Activated CD4-positive, alpha-beta memory T cell treated with anti-CD3 and anti-CD28 coated beads, Interleukin-2, amount 10 ng/mL, durations not matched to agents 7 days and 5 days (primary cell): ENCODE measurements at places on chromosomes 11 and 22.

DNA sequence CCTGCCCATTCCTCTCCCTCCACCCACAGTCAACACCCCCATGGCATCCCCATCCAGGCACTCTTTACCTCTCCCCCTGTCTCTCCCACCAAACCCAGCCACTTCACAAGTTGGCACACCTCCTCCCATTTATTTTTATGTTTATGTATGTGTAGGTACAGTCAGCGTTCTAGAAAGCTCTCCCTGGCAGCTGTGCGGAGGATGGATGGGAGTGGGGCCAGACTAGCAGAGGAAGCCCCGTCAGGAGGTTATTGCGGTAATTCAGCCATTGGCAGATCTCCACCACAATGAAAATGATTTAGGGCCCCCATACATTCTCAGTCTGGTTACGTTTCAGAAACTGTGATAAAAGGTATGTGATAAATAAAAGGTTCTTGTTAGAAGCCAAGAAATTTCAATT, 51.3 kb downstream of the BTG4 start:
- DNase-seq, result no peak

GRCh38 chr11:109849946-109850345, 243.2 kb upstream of the ZC3H12C start:
- DNase-seq, result no peak

- DNase-seq, result no peak
These were observed 1.2 kb upstream of the CD59 start for GRCh38 chr11:33737362-33737821.

GRCh38 chr11:8318536-8318935, 54.9 kb upstream of the LMO1 start:
- DNase-seq, result no peak

- DNase-seq, result no peak
These were observed 3.4 kb downstream of the OR10A6 start for GRCh38 chr11:7927635-7928034.

DNA sequence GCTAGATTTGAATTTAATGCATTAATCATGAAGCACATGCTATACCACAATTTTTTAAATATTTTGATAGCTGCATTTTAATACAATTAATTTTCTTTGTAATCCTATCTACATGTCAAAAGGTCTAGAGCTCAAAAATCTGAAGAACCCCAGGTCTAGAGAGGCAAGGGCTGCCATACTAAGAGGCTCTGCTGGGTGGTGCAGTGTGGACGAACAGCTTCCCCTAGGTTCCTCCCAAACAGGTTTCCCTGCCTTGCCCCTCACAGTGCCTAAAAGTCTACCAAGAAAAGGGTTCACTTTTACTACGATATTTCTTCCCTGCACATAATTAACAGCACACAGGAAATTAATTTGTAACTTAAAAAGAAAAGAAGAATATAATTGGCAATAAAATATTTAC, 681.1 kb downstream of the OPCML start:
- no peak for DNase-seq

- no peak for DNase-seq
These were observed 30.8 kb downstream of the MPPED1 start for GRCh38 chr22:43442386-43443151.

GRCh38 chr11:2924821-2925675, 4.2 kb downstream of the PHLDA2 start:
- DNase-seq, result no peak

DNA sequence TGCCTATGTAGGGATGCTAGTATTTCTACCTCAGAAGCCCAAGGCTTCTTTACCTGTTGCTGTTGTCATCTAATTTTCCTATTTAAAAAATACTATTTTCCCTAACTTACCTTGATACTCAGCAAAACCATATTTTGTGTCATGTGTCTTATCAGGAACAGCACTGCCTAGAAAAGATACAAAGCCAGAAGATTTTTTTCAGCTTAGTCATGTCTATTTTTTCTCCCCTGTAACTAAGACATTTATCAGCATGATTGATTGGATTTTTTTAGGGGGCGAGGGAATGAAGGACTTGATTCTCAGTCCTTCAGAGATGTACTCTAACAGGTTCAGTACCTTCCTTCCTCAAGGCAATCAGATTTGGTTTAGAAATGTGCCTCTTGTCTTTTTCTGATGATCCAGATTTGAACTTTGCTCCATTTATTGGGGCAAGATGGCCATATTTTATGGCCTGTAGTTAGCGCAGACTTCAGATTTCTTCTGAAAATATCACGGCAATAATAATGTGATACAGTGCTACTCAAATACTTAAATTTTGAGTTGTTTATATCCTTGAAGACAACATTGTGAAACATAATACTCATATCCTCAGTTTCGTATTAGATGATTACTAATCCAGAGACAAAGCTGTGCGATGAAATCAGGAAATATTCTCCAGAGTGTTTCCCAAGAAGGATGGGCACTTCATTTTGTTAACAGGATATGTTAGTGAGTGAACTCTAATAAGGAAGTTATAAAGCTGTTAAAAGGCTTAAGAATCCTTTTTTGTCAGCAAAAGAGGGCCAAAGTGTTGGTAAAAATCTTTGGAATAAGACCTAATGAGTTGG, 3.8 kb upstream of the PIK3IP1 start:
- no peak for DNase-seq

- no peak for DNase-seq
These were observed 9.3 kb downstream of the TENM4 start for GRCh38 chr11:79431535-79431934.

GRCh38 chr22:46591930-46592329, 28.3 kb upstream of the GRAMD4 start:
- no peak for DNase-seq

DNA sequence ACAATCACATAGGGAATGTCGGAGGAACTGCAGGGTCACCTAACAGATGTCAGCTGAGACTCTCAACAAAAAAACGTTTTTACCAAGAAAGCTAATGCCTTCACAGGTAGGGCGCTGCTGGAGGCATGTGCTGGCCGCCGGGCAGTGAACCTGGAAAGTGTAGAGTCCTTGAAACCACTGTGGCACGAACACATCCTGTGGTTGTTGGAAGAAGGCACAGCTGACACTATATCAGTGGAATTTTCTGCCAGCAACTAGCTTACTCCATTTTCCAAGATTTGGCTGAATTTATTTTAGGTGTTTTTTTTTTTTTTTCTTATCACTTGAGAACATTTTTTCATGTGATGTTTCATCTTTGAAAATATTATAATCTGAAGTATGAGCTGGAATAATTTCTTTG, 14.2 kb downstream of the TRMU start:
- no peak for DNase-seq

- DNase-seq, result no peak
These were observed 2.1 kb downstream of the RTN3 start for GRCh38 chr11:63683133-63683991.

- no peak for DNase-seq
These were observed 19.2 kb downstream of the DHCR7 start for GRCh38 chr11:71428861-71429435.

GRCh38 chr22:26547426-26547825, 35.2 kb upstream of the TFIP11 start:
- peak; percentile 50 for DNase-seq

GRCh38 chr11:81197396-81197795, 1536.3 kb downstream of the FAM181B start:
- DNase-seq, result no peak

DNA sequence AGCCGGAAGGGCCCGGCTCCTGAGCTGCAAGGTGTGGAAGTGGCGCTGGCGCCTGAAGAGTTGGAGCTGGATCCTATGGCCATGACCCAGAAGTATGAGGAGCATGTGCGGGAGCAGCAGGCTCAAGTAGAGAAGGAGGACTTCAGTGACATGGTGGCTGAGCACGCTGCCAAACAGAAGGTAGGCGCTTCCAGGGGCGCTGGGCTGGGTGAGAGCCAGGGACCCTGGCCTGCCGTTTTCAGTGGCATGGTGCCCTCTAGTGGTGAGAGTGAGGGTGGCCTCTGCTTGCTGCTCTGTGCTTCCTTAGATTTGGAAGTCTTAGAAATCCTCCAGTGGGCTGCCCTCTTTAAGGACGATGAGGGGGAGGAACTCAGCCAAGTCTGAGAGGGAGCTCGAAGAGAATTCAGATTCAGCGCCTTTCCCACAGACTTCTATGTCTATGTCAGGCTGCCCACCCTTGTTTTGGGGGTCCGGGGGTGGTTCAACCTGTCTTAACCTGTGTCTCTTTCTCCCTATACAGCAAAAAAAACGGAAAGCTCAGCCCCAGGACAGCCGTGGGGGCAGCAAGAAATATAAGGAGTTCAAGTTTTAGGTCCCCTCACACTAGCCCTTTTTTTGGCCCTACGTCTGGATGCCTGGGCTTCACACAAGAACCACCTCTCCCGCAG, 1.8 kb upstream of the PACS1 start:
- DNase-seq, result peak; percentile 75

GRCh38 chr22:36465232-36466021, 16.0 kb downstream of the TXN2 start:
- no peak for DNase-seq

DNA sequence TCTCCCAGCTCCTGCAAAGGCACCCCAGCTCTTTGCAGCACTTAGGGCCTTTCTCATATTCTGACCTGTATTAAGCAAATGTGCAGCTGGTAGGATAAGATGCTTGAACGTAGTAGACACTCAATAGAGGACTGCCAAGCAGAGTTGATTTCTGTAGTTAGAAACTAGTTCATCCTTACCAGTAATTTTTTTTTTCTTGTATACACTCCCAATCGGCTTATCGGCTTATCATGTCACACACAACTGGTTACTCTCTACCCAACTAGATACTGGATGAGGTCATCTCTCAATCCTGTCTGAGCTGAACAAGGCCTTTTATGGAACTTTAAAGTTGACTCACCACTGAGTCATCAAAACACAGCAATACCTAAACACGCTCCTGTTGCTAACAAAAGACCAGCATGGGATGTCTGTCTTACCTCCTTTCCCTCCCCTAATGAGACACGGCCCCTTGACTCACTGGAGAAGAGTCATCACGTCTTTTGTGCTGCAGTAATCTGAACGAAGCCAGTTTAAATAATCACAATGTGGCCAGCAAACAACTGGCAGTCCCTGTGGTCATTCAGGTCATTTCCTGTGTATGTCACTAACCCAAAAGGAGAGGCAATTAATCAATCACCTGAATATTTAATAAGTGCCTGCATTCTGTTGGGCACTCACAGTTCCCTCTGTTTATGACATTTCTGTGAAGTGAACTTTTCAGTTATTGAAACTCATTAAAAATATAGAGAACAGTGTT, 7.5 kb upstream of the WEE1 start:
- DNase-seq, result peak; percentile 73

- DNase-seq, result no peak
These were observed 469.2 kb upstream of the ANO5 start for GRCh38 chr11:21723678-21724077.

GRCh38 chr22:39309881-39310714, 9.3 kb downstream of the RPL3 start:
- no peak for DNase-seq

- no peak for DNase-seq
These were observed 50.6 kb downstream of the C11orf96 start for GRCh38 chr11:43992834-43993637.

DNA sequence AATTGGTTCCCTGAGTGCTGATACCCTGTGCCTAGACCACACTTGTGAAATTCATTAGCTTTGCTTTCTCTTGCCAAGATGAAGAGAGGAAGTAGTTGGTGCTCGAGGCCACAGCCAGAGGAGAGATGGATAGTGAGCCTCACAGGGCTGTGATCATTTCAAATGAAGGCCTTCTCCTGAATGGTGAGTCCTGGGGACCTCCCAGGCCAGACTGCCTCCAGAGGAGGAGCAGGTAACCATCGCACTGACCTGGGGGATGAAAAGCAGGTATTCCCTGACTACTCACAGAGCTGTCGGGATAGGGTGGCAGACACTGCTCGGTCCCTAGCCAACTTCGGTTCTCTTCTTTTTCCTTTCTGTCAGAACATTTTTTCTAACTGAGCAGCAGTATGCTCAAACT, 4.8 kb upstream of the FXYD6 start:
- no peak for DNase-seq

DNA sequence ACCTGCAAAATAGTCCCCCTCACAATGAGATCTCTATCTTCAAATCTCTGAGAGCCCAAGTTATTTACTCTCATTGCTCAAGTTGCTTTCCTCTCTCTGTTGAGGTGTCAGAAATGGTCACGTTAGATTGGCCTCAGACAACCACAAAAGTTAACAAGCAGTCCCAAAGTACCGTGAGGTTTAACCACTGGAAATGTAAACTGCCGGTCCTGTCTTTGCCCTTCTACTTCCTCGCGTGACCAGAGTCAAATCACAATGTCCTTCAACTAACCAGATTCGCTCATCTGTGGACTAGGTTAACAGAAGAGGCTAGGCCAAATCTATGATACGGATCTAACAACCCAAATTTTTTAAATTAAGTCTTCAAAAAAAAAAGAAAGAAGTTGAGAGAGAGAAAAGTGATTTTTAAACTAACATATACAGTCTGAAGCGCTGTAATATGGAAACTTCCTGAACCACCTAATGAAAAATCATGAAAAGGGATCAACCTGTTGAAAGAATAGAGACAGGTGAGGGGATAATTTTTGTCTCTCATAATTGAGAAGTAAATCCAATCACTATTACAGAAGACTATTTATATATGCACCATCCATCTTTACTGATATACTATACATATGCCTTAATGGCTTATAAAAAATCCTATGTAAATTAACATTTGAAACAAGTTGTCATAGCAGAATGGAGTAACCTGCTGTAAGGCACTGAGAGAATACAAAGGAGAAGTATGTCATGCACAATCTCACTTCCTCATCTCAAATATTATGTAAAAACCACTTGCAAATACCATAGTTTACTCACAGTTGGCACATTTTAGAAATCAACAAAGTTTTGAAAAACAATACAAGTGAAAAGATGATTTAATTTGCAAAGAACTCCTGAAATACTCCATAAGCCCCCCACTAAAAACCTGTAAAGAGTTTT, 3.3 kb upstream of the JAML start:
- DNase-seq, result peak; percentile 63

GRCh38 chr22:42114721-42115120, 15.9 kb downstream of the CYP2D6 start:
- DNase-seq, result no peak

GRCh38 chr11:76621868-76622267, 48.7 kb downstream of the LRRC32 start:
- no peak for DNase-seq

DNA sequence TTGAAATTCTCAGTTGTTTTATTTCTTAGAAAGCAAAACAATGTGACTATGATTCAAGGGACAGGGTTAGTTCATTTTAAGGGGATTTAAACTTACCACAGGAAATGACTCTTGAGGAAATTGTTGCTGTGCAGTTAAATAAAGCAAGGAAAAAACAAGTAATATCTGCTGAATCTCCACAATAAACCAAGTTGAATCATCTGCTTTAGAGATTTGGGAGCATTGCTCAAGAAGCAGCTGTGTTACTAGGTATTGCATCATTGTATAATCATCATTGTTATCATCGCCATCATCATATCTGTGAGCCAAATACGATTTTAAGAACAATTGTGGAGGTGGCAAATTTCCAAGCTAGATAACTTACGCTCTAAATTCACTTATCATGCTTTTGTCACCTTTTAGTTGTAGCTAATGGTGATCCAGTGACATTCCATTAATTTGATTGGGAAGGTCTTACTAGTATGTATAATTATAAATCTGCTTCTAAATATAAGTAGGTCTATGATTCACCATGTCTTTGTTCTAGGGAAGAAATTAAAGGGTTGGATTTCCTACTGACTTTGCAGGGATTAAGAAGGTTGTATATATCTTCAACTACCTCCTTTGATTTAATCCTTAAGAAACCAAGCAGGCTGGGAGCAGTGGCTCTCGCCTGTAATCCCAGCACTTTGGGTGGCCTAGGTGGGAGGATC, 19.9 kb downstream of the MMP10 start:
- no peak for DNase-seq
